AG10803 (cell line): ENCODE measurements at places on chromosomes 1 and 21.
A peak's percentile ranks its signal among the peaks of the same experiment; 100 is the strongest.

GRCh38 chr21:28993293-28993629, 584 bp upstream of the LTN1 start:
- DNase-seq: no peak

DNA sequence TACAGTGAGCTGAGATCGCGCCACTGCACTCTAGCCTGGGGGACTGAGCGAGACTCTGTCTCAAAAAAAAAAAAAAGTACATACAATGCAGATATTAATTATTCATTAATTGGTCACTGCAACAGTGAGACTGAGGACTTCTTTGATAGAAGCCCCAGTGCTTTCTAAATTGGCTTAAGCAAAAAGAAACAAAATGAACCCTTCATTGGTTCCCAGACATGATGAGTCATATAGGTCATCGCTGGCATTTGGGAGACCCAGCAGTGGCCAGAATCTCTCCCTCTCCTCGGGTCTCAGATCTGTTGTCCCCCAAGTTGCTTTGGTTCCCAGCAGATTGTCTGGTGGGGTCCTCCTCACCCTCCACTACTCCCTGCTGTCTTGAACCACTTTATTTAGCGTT, 144.9 kb downstream of the KAZN start:
- DNase-seq: no peak

DNA sequence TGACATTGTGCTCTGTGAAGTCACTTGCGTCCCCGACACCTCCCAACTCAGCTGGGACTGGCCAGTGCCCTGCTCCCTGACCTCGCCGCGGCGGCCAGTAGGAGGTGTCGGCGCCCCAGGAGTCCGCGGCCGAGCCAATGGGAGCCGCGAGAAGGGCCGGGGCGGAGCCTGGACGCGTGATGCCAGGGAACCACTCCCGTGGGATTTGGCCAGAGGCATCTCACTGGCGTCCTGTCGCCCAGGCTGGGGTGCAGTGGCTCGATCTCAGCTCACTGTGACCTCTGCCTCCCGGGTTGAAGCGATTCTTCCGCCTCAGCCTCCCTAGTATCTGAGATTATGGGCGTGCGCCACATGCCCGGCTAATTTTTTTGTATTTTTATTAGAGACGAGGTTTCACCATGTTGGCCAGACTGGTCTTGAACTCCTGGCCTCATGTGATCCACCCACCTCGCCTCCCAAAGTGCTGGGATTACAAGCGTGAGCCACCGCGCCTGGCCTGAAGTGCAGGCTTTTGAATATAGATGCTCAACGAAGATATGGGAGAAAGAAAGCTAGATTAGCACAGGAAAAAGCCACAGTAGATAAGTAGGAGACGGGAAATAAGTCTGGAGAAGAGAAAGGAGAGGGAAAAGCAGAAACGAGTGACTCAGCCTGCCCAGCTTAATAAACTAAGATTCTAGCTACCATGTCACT, 38.0 kb downstream of the ZBTB8OS start:
- peak; percentile 77 for DNase-seq

DNA sequence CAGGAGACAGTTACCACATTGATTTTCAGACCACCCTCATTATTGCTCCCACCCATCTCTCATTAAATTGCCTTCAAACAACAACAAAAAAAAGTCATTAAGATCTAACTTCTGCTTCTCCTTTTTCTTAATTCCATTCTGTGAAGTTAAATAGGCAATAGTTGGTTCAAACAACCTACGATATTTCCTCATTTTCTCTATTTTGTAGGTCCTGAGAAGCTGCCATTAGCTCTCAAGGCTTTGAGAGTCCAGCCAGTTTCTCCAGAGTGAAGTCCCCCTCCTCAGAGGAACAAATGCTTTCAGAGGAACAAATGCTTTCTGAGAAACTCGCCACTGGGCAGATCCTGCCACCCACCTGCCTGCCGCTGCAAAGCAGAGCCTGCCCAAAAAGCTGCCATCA, 125.6 kb downstream of the ETS2 start:
- DNase-seq: no peak

- no peak for DNase-seq
These were observed 41.8 kb downstream of the RUNX1 start for GRCh38 chr21:35007348-35007747.

- DNase-seq: no peak
These were observed 34.4 kb upstream of the RNF19B start for GRCh38 chr1:32998997-32999396.

GRCh38 chr1:100866041-100866900, 28.4 kb downstream of the EXTL2 start:
- DNase-seq: peak; percentile 64

DNA sequence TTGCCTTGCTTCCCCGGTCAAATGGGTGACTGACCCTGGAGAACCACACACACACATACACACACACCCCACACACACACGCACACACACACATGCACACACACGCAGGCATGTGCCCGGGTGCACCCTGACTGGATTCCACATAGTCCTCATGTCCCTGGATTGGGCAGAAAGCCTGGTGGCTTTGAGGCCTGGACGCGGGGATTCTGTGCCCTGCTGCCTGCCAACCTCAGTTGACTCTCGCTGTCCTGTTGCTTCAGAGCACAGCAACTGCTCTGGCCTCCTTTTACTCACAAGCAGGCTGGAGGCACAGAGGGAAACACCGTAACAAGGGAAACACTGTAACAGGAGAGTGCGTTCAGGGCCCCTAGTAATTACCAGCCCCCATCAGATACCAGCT, 6.4 kb downstream of the RORC start:
- DNase-seq: no peak

DNA sequence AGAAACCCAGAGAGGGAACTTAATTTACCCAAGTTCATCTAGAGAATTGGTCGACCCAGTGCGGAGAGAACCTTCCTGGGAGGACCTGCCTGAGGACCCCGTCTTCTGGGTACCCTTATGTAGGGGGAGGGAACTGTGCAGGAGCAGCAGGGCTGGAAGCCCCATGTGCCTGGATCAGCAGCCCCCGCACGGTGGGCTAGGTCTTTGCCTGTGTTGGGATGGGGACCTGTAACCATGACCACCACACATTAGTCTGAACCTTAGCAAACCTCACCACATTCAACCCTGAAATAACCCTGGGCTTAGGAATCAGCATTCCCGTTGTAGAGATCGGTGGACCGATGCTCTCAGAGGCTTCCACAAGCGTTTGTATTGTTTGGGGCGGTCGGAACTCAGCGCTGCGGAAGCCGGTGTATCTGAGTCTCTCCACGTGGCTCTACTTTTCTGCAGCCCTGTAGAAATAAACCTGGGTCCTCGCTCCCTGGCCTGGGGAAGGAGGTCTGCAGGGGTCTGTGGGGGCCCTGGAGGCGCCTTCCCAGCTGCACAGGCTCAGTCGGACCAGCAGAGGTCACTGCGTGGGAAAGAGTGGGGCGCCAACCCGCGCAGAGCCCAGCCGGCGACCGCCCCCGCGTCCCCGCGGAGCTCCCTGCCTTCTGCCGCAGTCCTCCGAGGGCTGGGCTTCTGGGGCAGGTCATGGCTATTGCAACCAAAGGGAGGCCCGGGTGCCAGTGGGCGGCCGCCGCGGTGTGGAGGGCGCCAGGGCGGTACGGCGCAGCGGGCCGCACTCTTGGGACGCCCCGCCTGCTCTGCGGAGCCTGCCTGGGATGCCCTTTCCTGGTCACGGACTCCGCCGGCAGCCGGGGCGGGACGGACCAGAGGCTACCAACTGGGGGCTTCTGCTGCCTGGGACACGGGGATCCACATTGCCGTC, 36.2 kb upstream of the KCNA10 start:
- DNase-seq: peak; percentile 12

DNA sequence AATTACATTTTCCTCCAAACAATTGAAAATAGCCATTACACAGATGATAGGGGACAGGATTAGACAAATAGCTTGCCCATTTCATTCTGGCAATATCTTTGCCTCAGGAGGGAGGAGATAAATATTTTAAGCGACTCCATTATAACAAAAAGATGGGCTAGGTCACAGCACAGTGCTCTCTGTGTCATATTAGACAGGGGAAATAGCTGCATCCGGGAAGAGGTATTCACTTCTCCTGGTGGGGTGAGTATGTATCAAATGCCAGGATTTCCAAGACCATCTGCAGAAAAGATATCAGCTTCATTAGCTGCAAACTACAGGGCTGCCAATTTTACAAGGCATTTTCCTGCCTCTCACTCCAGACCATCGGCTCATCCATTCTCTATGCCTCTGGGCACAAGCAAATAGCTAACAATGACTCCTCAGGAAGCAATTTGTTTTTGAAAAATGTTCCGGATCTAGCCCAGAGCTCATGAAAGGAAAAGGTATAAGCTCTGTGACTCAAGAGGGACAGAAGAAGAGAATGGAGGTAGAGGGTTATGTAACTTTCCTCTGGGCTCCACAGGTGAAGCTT, 41.9 kb upstream of the ANGPTL7 start:
- no peak for DNase-seq
